Activated CD4-positive, alpha-beta T cell treated with anti-CD3 and anti-CD28 coated beads, Interleukin-2, amount 50 U/mL, for 1 hour (primary cell): ENCODE measurements at places on chromosomes 5 and 9.

DNA sequence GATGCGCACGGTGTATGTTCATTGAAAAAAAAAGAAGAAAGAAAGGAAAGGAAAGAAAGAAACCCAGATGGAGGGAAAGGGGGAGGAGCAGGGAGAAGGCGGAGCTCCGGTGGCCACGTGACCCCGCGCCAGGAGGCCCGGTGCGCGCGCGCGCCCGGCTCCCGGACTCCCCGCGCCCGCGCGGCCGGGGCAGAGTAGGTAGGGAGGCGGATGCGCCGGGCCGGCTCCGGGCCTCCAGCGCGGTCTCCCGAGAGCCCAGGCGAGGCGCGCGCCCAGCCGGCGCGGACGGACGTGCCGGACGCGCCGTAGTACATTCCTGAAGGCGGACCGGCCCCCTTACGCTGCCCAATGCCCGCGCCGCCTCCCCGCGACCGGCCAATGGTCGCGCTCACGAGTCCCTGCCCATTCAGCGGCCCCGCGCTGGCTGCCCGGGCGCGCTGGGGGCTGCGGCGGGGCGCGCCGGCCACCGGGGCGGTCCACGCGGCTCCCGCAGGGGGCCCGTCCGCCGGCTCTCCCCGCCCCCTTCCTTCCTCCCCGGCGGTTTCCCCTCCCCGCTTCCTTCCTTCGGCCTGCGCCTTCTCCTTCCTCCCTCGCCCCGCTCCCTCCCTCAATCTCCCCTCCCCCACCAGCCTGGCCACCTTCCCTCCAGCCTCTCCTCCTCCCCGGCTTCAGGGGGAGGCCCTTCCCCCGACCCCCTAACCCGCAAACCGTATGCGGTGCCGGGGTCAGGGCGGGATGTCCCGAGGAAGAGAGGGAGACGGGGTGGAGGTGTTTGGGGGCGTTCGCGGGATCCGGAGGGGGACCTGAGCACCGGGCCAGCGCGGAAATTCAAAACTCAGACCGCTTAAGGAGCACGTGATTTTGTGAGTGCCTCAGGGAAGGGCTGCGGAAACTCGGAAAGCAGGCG, 5.8 kb downstream of the PTCH1 start:
- DNase-seq: peak; percentile 76

GRCh38 chr5:77102549-77102948, 15.5 kb upstream of the ZBED3 start:
- no peak for DNase-seq

DNA sequence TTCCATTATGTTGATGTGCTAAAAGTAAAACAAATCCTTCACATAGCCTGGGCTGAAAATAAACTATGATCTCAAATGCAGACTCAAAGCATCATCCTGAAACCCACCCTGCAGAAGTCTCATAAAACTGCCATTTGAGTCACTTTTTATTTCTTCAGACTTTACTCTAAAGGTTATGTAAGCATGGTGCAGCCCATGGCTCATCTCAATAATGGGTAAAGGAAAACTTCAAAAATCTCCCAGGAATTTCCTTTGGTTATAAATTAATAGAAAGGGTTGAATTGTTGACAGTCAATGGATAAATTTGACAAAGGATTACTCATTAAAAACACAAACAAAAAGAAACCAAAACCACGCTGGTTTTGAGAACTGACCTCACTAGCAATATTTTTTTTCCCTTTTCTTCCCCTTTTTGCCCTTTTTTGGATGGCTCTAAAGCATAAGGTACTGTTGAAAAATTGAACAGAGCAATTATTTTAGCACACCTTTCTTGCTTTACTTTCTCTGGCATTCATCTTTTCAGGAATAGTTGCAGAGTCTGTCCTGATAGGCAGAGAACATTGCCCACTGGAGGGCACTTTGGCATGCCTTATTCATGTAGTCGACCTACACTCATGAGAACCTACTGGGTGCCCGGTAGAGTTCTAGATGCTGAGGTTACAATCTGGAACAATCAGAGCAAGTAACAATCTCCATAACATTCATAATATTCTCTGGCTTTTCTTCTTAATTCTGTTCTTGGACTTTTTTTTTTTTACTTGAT, 191.4 kb downstream of the TMEM167A start:
- DNase-seq: no peak

DNA sequence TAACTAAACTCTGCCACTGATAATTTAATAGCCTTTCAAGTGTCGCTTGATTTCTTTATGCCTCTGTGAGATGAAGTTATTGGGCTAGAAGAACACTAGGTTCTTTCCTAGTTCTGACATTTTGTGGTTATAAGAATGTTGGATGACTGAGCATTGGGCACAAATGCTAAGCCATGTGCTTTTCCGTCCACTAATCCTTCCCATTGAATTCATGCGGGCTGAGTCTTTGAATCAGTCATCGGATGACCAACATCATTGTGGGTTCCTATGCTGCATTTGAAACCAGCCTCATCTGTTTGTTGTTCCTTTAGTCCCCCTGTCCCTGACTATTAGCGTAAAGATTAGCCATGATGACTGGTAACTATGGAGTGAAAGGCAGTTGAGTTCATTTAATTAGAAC, 58.5 kb downstream of the ALDH1A1 start:
- DNase-seq: no peak

DNA sequence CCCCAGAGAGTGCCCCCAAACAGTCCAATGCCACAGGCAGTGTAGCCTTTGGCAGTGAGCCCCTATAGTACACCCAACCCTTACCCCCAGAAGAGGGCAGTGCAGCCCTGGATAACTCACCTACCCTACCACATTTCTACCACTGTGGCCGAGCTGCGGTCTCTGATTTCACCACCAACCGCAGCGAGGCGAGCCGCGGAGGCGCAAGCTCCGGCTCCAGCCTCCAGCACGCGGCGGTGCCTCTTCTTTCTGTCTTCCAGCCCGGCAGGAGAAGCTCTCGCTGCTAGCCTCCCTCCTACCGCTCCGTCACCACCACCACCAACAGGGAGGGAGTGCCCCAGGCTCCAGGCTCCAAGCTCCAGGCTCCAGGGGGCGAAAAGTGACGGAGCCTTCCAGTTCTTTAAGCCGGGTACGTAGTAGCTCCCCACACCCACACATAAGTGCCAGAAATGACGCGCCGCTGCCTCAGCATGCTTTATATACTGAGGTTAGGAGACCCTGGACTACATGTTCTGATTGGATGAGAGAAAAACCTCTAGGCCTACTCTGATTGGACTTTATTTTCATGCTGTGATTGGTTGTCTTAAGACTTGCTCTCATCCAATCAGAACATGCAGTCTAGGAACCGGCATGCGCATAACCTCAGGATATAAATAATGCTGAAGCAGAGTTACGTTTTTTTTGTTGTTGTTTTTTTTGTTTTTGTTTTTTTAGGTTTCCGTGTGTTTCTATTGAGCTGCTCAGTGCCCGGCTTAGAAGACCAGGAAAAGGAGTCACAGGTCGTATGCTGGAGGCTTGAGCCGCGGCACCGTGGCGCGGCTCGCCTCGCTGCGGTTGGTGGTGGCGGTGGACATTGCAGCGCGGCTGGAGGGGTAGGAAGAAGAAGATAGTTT, at the start of gene PCAT7:
Gene PCAT7, plus strand, starts transcription at position 645 of the 893 bp plus-strand sequence.
- DNase-seq: peak; percentile 6

DNA sequence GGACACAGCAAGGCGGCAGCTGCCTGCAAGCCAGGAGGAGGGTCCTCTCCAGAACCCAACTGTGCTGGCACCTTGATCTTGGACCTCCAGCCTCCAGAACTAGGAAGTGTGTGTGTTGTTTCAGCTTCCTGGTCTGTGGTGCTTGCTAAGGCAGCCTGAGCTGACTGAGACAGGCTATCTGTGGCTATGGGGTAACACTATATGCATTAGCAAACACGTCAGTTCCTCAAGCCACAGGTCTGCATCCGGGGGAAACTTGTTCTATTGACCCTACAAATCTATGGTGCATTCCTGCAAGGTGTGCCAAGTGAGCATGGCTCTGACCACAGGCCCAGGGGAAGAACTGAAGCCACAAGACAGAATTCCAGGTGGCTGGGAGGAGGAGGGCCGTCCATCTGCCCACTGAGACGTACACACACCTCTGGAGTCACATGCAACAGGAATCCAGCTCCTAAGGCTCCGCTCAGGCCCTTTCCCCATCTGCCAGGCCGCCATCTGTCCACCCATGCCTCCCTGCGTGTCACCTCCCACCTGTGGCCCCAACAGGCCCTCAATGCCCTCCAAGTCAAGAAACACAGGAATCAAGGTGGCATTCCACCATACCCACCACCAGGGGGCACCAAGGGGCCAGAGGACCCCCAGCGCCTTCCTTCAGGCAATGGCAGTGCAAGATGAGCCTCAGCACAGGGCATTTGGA, 174.9 kb downstream of the ROR2 start:
- peak; percentile 58 for DNase-seq

- DNase-seq: no peak
These were observed 324.3 kb downstream of the GABRG2 start for GRCh38 chr5:162391833-162392232.

DNA sequence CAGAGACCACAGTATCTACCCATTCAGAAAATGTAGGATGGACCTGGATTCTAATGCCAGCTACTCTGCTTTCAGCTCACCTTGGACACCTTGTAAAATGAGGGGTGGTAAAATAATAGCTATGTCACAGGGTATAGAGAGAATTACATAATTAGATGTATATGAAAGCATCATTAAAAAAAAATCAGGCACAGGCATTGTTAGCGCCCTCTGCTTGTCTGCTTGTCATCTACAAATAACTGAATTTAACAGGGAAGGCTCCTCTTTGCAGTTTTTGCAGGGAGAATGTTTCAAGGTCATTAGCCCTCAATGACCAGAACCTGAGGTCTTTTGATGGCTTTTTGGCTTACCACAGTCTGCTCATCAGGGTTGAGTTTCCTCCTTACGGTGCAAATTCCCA, 58.0 kb downstream of the GPR21 start:
- no peak for DNase-seq

GRCh38 chr5:114201332-114201731, 160.5 kb upstream of the KCNN2 start:
- DNase-seq: no peak
